Stimulated activated CD8-positive, alpha-beta memory T cell treated with anti-CD3 and anti-CD28 coated beads, Interleukin-15, amount 100 ng/mL, for 24 hours (primary cell): ENCODE measurements at places on chromosomes 1 and 21.

GRCh38 chr1:22107126-22107525 lies 35.8 kb downstream of the WNT4 start:
- DNase-seq = no peak

DNA sequence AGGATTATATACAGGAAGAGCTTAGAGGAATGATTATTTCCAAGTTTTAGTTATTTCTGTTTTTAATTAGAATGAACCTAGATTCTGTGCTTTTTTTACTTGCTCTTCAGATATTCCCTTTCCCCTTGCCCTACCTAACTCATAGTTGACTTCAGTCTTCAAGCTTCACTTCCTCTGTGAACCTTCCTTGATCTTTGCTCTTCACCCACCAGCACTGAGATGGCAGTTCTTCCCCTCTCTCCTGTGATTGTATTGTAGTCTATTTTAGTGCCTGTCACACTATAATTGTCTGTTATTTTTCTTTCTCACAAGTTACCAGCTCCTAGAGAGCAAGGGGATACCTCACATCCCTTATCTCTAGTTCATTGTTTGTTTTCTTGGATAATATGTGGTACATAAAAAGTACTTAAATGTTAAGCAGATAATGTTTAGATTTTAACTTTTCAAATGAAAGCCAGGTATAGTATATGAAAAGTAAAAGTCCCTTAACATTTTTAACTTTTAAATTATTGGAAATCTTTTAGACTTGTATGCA lies 33.2 kb downstream of the KCTD3 start:
- no peak for DNase-seq

DNA sequence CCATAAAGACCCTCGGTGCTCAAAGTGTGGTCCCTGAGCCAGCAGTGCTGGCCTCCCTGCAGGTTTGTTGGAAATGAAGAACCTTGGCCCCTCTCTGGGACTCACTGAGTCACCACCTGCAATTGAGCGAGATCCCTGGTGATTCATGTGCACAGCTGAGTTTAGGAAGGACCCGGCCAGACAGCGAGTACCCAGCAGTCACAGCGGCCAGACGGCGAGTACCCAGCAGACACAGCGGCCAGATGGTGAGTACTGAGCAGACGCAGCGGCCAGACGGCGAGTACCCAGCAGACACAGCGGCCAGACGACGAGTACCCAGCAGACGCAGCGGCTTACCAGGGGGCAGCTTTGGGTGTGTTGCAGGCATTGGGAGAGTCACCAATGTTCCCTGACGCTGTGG lies 123.8 kb downstream of the PRDM16 start:
- DNase-seq = no peak

GRCh38 chr1:217867446-217867995 lies 236.4 kb downstream of the SPATA17 start:
- DNase-seq = no peak

- no peak for DNase-seq
These were observed 747.2 kb upstream of the NEGR1 start for GRCh38 chr1:73029571-73029970.

DNA sequence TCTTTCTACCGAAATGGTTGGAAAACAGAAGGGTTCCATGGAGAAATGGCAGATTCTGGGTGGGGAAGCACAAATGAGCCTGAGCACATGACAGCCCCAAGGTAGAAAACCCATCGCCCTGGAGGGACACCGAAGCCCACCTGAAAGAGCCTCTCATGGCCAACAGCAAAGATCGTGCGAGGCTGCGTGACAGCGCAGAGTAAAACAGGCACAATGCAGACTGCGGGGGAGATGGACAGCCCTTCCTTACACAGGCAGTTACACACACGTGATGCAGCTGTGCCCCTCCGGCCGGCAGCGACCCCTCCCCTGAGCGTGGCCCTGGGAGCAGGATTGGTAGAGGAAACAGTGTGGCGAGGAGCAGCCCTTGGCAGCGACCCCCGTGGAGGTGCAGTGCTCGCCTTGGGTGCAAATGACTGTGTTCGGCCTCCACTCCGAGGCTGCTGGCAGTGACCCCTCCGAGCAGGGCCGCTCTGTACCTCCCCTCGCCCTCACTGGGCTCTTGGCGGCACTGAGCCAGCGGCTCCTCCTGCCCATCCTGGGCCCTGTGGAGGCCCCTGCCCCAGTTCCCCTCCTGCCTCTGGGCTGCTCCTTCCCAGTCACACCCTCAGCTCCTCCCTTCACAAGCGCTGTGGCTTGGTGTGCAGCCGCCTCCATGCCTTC lies 120.9 kb upstream of the COL6A1 start:
- DNase-seq = no peak

DNA sequence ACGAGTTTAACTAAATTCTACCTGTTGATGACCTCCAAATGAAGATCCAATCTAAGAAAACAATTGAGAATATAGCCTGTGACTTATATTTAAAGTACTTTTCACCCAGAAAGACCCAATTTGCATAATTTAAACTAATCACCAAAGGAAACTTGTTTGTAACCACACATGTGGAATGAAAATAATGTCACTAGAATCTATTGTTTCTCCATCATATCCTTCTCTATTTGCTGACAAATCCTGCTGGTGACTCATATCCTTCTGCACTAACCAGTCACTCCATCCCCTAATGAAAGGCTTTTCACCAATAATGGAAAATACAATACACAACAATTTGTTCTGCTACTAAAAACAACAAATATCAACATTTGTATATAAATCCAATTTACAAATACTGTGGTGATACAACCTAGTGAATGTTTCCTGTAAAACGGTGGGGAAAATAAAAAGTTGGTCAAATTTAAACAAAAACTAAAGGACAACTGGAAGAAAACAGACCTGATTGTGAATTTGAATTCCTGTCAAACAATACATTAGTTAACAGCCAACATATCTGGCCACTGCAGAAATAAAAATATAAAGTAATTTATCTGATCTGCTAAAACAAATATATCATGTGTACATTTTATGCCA lies 6.5 kb downstream of the PTP4A2 start:
- DNase-seq = no peak

- no peak for DNase-seq
These were observed 5.7 kb upstream of the FTCD start for GRCh38 chr21:46160907-46161632.

- DNase-seq = no peak
These were observed 125.8 kb upstream of the ATP1B1 start for GRCh38 chr1:168980656-168981055.

DNA sequence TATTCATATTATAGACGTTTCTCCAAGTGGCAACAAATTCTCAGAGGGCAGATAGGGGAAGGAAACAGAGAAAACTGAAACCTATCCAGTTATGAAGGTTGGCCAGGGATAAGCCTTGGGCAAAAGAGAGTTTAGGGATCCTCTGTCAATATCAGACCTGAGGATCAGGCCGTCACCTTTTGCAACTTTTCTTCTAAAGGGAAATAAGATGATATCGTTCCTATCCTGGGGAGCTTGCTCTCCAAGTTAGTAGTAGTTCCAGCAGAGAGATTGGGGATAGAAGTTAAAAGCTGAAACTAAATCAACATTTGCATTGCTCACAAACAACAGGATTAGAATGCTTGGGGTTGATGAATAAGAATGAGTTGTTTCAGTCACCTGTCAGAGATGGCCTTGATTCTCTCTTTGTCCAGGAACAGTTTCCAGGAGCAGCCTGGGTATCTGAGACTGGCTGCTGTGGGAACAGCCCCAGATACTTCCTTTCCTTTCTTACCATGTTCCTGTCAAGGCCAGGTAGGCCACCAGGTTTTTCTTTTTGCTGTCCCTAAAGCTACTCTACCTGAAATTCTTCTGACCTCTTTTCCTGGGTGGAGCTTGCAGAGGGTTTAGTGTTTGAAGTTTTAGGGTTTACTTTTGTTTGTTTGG lies 2.5 kb downstream of the RIIAD1 start:
- DNase-seq = no peak

- DNase-seq = no peak
These were observed 179.1 kb downstream of the PSMG1 start for GRCh38 chr21:39003982-39004633.

DNA sequence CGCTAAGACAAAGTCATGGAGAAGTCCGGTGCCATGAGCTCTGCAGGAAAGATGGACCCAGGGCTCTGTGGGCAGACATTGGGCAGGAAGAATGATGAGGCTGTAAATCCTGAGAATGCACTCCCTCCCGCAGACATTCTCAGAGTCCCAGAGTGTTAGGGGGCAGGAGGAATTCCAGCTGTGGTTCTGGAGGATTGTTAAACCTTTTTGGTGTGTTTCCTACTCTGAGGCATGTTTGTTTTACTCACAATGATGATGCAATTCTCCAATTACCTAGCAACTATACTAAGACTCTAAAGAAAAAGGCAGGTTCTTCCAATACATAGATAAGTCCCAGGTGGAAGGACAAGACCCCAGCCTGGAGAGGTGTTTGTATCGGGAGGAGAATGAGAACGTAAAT lies 2.8 kb upstream of the CAPN9 start:
- DNase-seq = no peak

GRCh38 chr1:193448682-193449461 lies 262.5 kb upstream of the B3GALT2 start:
- DNase-seq = no peak

GRCh38 chr1:198858033-198858432 lies 219.2 kb downstream of the PTPRC start:
- no peak for DNase-seq

GRCh38 chr1:229640455-229640854 lies 14.4 kb downstream of the URB2 start:
- DNase-seq = no peak

DNA sequence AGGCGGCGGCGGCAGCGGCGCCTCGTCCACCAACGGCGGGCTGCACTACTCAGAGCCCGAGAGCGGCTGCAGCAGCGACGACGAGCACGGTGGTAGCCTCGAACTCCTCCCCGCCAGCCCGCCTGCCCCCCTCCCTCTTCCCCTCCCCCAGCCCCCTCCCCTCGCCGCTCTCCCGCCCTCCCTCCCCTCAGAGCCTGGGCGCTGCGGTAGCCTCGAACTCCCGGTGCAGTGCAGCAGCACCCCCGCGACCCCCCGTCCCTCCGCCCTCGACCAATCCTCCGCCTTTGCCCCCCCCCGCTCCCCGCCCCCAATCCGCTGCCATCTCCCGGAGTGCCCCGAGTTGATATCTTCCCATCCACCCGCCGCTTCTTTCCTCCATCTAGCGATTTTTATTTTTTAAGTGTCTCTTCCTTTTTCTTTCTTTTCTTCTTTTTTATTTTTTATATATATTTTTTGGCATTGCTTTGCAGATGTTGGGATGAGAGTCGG lies 516 bp downstream of the RCOR3 start:
- DNase-seq = peak; percentile 15

DNA sequence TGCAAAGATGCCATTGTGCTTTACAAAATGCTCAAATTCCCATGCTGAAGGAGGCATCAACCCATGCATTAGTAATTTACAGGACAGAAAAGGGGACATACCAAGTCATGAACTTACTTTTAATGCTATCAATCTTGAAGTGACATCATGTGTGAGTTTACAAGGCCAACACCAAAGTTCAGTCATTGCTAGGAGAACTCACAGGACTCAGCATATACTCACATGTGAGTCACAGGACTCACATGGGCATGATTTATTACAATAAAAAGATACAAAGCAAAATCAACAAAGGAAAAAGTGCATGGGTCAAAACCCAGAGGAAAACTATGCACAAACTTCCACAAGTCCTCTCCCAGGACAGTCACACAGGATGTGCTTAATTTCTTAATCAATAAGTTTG lies 1656.0 kb downstream of the MRPL39 start:
- no peak for DNase-seq

DNA sequence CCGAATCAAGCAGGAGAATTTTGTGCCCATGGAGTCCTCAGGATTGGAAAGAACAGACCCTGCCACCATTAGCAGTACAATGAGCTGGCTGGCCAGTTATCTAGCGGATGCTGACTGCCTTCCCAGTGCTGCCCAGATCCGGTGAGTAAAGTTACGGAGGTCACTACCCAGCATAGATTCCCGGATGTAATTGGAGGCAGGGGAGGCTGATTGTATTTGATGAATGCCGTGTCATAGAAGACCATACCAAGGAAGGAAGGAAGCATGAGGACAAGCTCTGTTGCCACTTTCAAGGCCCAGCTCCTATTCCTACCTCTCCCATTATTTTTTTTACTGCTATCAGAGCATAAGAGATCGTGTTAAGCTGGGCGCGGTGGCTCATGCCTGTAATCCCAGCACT lies 26.2 kb upstream of the VAMP3 start:
- DNase-seq = no peak

DNA sequence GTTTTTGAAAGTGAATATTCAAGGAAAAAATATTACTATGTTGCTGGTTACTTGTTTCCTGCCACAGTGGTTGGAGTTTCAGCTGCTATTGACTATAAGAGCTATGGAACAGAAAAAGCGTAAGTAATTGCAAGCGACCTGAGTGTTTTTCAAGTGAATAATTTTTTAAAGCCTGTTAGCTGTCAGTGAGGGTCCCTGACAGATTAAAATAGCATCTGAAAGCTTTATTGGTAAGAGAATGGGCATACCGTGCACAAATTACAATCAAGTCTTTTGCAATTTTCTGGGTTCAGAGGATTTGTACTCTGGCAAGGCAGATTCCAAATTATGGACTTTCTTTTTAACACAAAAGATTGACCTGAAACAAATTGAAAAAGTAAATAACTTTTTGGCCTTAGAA lies 169.7 kb downstream of the ADGRL2 start:
- no peak for DNase-seq

DNA sequence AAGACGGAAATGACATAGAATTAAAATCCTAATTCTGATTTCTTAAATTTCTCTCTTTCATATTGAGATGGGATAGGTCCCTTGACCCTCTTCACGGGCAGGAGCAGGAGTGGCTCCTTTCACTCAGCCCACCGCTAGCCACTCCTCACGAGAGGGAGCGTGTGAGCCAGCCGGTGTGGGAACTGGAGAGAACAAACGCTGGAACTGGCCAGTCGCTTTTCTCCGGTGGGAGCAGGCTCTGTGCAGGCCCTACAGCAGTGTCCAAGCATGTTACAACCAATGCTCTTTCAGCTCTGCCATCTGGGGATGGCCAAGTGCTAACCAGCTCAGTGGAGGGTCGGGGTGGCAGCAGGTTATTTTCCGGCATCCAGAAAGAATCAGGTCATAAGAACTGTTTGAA lies 815.5 kb upstream of the ADGRL4 start:
- DNase-seq = no peak

DNA sequence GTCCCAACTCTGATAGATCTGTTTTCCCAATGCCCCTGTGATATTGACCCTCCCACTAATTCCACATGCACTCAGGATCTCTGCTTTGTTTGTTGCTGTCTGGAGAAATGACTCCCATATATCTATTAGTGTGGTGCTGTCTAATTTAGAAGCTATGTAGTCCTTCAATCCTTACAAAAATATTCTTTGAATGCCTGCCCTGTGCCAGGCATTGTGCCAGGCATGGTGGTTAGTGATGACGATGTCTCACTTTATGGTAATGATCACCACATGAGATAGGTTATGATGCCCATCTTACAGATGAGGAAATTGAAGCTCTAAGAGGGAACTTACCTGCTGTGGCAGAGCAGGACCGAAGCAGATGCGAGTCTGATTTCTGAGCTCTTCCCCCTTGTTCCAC lies 12.9 kb downstream of the MYOG start:
- no peak for DNase-seq
